ENCODE measurements at places on chromosomes 1 and 21.

DNA sequence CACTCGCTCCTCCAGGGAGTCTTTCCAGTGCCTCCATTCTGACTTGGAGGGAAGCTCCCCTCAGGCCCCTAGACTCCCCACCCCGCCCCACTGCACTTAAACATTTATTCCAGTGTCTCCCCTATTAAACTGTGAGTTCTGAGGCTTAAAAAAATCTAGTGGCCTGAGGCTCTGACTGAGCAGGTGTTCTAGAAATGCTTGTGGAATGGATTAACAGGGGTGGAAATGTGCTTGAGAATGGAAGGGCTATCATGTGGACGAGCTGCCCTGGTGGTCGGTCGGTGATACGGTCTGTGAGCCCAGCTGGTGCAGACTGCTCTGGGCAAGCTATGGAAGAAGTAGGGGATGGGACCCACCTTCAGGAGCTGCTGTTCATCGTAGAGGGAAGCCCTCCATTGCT is 130.2 kb downstream of the PEX14 start:
- no peak for DNase-seq

- no peak for DNase-seq
Observed at GRCh38 chr1:107935396-107936064, 29.4 kb downstream of the VAV3 start.

DNA sequence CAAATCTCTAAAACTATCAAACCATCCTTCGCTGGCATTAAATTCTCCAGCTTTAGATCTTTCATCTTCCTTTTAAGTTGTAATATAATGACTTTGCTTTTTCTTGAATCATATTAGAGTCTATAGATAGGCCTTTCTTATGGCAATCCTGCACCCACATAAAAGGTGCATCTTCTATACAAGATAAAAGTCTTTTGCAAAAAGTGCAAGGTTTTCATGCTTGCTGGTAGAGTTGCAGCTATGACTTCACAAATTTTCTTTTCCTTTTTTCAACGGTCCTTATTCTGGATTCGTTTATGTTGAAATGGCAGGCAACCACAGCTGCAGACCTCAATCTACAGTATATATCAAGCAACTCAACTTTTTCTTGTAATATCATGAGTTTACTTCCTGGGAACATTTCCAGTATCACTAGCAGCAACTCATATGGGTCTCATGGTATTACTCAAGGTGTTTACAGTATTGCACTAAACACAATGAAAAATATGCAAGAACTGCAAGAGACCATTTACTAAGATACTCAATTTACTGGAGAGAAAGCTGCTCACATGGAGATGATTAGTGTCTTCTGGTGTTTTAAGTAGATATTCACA is 22.1 kb downstream of the OMA1 start:
- no peak for DNase-seq

DNA sequence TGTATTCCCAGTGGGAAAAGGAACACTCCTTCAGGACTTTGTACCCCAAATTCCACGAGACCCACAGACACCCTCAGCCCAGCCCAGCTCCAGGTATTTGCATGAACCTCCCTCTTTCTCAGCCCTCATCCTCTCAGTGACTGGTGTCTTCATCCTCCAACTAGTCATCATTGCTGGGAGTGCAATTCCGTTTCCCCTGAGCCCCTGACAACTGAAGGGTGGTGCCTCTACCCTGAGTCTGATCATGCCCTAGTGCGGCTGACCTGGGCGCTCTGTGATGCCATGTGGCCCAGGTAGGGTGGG is 3.8 kb upstream of the ZNF692 start:
- no peak for DNase-seq

DNA sequence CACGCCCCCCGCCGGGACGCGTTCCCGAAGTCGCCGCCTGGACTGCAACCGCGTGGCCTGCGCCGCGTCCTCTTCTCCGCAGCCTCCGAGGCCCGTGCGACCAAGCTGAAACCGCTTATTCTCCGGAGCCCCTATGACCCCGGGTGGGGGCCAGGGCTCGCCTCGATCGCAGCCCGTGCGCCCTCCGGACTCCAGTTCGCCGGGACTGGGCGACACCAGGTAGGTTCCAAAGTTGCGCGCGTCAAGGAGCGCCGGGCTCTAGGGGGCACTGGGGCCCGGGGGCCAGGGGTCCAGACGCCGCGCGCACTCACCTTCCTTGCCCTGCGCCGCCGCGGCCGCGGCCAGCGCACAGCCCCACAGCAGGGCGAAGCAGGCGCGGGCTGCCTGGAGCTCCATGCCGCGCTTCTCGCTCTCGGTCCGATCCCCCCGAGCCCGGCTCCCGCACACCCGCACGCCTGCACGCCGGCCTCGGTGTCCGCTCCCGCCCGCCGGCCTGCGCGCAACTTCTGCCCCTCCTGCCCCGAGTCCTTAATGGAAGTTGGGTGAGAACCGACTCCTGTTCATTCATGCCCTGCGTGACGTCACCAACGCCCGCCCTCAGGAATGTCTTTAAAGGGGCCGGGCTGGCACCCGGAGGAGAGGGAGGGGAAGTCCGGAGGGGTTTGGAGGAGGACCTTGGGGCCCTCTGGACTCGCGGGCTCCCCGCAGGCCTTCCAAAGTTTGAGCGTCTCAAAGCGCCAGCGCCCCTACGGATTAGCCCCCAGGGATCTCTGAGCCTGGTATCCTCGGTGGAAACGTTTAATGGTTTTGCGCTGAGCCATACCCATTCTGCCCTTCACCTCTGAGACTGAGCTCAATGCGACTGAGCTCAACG is at the start of gene EPHA2:
Gene EPHA2 (minus strand): TSS at position 533 of the 874 bp plus-strand sequence. CDS start 137 bp downstream, at position 396.
- no peak for DNase-seq

- DNase-seq = no peak
Observed at GRCh38 chr1:59761443-59761842, 53.3 kb upstream of the HOOK1 start.

DNA sequence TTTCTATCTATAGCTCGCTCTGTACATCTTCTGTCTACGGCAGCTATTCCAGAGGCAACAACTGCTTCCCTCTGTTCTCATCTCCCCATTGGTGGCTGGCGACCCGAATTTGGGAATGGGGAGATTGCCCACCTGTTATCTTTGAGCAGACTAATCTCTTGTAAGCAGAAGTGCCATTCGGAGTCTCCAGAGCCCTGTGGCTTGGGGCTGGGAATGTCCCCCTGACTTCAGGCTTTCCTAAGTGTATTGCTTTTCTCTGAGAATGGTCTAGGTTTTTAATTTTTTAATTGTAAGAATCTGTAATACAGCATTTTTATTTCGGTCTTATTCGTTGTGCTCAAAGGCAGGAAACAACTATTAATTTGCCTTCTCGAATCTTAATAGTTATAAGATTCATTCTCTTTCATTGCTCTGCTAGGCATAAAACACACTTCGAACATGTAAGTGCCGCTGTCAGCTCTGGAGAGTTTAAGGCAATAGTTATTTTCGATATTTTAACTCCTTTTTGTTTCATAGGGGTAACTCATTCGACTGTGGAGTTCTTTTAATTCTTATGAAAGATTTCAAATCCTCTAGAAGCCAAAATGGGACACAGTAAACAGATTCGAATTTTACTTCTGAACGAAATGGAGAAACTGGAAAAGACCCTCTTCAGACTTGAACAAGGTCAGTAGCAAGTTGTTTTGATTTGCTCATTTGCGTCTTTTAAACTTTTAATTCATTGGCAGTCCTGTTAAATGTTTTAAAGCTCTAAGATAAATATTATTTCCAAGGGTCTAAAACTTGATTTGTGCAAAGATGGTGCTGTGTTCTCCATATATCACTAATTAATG is 514 bp downstream of the AGL start:
- no peak for DNase-seq

DNA sequence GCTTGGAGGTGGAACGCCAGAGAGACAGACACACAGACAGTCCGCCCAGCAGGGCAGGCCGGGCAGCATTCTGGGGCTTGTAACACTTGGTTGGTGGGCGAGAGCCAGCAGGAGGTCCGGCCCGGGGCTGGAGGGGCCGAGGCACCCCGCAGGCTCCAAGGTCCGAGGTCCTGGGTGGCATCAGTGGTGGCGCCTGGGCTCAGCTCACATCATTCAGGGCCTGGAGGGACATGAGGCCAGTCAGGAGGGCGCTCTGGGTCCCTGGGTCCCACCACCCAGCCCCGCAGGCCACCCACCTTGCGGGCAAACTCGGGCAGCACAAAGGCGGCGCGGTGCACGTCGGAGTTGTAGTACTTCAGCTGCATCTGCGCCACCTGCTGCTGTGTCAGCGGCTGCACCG is 5.2 kb downstream of the SRM start:
- DNase-seq = no peak

- DNase-seq = no peak
Observed at GRCh38 chr21:44365967-44366585, 12.7 kb downstream of the TRPM2 start.

DNA sequence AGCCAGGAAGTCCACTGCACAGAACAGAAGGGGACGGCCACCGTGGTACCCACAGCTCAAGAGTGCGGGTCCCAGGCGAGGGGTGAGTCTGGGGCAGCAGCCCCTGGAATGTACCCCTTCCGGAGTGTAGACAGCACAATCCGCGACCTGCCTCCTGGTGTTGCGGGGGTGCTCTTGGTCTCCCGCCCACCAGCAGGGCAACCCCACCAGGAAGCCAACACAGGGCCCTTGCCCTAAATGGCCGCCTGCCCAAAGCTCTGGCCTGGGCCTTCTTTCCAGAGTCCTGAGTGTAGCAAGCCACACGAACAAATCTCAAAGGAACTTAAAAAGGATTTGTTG is 1.1 kb upstream of the SLC19A1 start:
- DNase-seq = no peak

DNA sequence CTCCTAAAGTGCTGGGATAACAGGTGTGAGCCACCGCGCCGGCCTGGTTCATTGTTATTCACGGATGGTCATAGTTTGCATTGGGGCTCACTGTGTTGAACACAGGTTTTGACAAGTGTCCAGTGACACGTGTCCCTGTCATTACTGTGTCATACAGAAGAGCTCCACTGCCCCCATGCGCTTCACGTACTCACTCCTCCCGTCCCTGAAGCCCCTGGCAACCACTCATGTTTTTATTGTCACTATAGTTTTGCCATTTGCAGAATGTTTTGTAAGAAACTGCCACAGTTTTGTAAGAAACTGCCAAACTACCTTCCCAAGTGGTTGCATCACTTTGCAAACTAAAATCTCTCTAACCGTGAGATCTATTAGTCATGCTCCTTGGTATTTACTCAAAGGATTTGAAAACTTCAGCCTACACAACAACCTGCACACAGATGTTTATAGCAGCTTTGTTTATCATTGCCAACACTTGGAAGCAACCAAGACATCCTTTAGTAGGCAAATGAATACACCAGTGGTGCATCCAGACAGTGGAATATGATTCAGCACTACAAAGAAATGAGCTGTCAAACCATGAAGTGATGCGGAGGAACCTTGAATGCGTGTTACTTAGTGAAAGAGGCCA is 163.2 kb upstream of the COL6A1 start:
- no peak for DNase-seq

GRCh38 chr1:110880708-110881374 is 7.9 kb downstream of the CD53 start:
- DNase-seq = no peak

- no peak for DNase-seq
Observed at GRCh38 chr1:9434247-9435152, 104.8 kb upstream of the SLC25A33 start.

DNA sequence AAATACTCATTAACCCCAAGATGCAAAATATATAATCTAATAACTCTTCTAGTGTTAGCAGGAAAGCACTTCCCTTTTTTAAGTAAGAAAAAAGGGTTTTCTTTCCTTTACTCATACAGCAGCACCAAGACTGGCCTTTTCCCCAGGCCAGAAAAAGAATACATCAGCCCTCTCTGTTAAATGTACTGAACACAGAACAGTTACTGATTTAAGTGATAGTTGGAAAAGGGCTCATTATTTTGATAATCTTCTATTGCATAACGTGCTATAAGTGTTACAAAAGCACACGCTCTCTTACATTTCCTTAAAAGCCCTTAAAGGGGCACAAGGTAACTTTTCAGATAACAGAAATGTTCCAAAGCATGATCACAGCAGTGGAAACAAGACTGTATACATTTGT is 142.9 kb downstream of the TIAM1 start:
- DNase-seq = no peak

- no peak for DNase-seq
Observed at GRCh38 chr1:239260842-239261241, 125.5 kb upstream of the CHRM3 start.

GRCh38 chr1:68375919-68376318 is 73.8 kb downstream of the RPE65 start:
- DNase-seq = no peak

DNA sequence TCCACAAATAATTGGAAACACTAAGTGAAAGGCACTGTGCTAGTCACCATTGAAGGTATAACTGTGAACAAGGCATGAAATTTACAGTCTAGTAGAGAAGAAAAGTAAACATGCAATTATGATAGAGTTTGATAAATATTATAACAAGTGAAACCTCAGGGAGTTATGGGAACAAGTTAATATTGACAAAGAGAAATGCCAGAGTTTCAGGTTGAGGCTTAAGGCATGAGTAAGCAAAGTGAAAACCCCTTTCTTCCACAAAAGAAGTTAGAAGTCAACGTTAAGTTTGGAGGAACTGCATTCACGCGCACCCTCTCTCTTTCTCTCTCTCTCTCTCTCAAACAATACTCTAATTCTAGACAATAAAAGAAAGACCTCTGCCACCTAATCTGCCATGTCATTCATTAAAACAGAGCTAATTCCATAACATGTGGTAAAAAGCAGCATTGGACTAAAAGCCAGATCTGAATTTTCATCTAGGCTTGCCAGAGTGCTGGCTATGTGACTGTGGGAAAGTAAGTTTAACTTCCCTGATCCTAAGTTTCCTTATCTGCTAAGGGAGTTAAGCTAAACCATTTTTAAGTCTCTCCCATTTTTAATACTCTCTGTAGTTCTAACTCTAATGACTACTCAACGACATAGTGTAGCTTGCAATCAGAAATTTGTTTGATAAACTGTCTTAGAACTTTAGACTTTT is 22.0 kb downstream of the SLC44A5 start:
- no peak for DNase-seq

- DNase-seq = peak; percentile 43
Observed at GRCh38 chr1:15345705-15346345, 63.9 kb upstream of the EFHD2 start.

GRCh38 chr1:1079408-1080121 is 5.5 kb upstream of the RNF223 start:
- no peak for DNase-seq

GRCh38 chr1:207908107-207908734 is 2.7 kb downstream of the CD34 start:
- DNase-seq = no peak

GRCh38 chr1:173191011-173191705 is 16.0 kb downstream of the TNFSF4 start:
- DNase-seq = no peak

DNA sequence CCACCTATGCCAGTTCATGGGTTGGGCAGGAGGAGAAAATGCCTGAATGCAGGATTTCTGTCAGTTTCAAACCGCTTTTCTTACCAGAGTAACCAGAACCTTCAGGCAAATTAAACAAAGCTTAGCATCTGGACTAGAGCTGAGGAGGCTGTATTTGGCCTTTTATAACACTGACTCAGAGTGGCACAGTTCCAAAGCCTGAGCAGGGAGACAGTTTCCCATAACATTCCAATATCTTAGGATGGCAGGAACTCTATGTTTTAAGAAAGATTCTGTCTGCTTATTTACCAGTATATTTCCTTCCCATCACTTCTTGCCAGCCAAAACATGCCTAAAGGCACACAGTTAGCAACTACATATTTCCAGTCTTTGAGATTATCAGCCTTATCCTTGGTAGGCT is 46.8 kb downstream of the UBR4 start:
- DNase-seq = no peak

GRCh38 chr1:156684227-156684782 is 7.1 kb upstream of the NES start:
- no peak for DNase-seq
